Hematopoietic multipotent progenitor cell treated with erythropoietin and hydrocortisone succinate and interleukin-3 and kit ligand, for 15 days (in vitro differentiated cells): ENCODE measurements at places on chromosomes 6 and 20.

DNA sequence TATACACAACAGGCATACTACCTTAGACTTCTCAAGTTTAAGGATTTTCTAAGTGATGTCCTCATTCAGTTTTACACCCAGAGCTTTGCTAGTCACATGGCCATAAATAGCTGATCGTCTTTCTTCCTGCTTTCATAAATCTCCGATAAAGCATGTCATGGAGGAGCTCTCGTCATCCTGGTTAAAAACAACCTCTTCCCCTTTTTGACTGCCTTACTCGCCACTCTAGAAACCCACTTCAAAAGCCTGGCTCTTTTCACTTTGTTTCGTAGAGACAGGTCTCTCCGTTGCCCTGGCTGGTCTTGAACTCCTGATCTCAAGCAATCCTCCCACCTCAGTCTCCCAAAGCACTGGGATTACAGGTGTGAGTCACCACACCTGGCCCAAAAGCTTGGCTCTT is 67.0 kb upstream of the SMIM29 start:
- no peak for DNase-seq

- no peak for DNase-seq
These were observed 69.1 kb upstream of the TMEM30A start for GRCh38 chr6:75353644-75354043.

DNA sequence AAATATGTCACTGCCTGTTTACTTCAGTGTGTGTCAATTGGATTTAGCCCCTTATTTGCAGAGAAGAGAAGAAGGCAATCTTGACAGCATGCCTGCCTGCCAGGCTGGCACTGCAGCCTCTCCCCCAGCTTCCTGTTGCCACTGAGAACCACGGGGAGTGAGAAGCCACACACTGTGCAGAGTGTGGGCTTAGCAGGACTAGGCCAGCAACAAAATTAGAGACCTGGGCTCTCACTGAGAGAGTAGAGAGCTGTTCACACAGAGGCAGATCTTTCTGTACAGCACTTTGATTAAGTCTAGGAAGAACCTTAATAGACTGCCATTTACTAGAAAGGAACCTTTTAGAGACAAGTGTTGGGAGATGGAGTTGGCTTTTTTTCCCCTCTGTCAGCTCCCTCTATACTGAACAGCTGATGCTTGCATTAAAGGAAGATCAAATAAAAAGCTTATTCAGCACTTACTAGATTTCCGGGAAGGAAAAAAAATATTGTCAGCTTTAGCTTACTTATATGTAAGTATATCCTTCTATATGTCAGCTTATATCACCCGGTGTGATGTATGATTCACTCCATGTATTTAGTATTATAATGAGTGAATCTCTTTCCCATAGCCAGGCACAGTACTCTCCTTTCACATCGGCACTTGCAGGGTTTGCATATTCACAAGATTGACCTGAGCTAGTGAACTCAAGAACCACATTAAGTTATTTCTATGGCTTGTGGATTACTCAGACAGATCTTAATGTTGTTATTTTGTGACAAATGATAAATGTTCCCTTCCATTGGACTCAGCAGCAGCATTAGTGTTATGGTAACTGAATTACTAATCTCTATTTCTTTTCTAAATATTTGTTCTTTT is 851.0 kb upstream of the EPHA7 start:
- DNase-seq: no peak

DNA sequence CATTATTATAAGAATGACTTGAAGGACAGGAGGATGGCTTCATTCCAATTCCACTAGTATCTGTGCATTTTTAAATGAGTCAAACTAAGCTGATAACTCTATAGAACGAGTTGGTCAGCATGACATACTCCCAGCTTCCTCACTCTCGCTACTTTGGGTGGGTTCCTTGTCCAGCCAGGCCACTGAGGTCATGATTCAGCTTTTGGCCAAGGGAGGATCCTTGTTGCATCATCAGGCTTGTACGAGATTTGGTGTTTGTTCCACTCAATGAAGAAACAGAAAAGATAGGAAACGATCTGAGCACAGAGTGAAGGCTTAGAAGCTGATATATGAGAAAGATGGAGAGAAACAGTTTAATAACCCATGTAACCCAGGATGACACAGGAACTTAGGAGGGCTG is 19.8 kb downstream of the NEDD9 start:
- no peak for DNase-seq

GRCh38 chr6:47247227-47247797 is 62.4 kb downstream of the TNFRSF21 start:
- DNase-seq: no peak

DNA sequence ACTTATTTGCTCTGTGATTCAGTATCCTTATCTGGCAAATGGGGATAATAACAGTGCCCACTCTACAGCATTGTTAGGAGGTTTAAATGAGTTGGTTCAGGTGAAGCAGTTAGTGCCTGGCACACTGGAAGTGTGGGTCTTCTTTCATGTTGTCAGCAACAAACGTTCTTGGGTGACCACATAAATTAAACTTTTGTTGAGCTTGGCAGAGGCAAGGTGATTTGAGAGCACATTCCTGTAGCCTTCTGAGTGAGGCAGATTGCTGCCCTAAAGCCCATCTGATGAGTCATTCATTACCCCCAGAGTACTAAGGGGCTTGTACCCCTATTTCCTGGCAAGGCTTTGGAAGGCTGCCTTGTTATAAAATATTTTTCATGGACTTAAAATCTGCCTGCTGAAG is 25.8 kb downstream of the SEC23B start:
- no peak for DNase-seq

DNA sequence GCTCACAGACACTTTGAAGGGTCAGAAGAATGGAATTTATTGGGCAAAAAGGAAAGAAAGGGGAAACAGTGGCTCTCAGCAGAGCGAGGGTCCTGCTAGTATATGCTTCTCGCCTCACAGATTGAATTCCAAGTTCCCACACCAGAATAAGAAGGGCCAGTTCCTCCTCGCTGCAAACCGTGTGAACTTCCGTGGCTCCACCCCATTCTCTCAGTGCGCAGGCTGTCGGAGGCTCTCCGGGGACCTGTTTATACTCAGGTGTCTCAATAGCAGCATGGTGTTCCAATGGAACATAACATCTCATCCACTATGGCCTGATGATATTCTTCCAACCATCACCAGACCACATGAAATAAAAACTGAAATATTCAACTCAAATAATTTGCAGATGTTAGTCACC is 4.6 kb downstream of the SAMD3 start:
- no peak for DNase-seq

GRCh38 chr6:148830614-148831013 is 83.8 kb downstream of the UST start:
- no peak for DNase-seq

- DNase-seq: no peak
These were observed 9.9 kb downstream of the SGK2 start for GRCh38 chr20:43568706-43569105.
